Stimulated activated CD8-positive, alpha-beta memory T cell treated with anti-CD3 and anti-CD28 coated beads, Interleukin-4, amount 100 ng/mL, for 1 hour (primary cell): ENCODE measurements at places on chromosomes 5 and 9.

DNA sequence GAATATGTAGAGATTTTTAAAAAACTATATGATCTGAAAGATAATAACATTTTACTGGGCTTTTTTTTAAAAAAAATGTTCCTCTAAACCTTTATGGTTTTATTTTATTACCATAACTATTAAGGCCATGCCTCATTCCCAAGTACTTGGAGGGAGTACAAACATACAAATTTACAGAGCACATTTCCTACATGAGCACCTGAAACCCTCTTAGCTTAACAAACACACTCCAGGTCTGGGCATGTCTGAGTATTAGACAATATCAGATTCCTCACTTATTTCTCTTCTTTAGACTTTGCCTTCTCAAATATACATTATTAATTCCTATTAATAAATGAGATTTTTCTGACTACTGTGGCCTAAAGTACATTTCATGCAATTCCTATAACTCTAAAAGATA, 319.2 kb downstream of the SLCO4C1 start:
- DNase-seq, result no peak

DNA sequence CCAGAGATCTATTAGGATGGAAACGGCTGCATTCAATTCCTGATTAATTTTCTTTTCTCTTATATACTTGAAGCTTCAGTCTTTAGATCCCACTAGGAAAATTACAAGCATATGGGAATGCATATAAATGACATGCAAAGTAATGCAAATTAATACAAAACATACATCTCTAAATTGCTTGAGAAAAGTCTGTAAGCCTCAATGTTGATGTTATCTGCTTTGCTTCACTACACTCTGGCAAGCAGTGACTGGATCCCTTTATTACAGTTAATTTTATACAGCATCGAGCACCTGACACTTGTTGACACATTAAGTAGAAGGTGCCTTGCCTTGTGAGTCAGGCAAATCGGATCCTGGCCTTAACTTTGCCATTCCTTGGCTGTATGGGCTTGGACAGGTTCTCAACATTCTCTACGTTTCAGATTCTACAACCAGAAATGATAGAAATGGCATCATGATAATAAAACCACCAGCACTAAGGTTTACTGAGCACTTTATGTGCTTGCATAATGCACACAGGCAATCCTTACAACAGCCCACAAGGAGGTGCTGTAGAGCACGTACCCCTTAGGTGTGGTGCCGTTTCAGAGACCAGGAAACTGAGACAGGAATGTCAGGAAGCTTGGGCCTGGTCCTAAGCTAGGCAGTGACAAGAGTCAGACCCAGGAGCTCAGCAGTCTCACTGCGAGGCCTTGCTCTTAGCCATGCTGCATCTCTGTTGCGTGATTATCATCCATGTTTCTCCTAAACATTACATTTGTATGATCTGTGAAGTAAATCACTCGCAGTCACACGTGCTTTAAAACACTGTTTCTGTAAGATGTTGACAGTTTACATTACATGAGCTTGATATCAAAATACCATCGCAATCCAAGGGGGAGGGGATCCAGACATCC, 2.7 kb downstream of the GCNT4 start:
- DNase-seq, result no peak

DNA sequence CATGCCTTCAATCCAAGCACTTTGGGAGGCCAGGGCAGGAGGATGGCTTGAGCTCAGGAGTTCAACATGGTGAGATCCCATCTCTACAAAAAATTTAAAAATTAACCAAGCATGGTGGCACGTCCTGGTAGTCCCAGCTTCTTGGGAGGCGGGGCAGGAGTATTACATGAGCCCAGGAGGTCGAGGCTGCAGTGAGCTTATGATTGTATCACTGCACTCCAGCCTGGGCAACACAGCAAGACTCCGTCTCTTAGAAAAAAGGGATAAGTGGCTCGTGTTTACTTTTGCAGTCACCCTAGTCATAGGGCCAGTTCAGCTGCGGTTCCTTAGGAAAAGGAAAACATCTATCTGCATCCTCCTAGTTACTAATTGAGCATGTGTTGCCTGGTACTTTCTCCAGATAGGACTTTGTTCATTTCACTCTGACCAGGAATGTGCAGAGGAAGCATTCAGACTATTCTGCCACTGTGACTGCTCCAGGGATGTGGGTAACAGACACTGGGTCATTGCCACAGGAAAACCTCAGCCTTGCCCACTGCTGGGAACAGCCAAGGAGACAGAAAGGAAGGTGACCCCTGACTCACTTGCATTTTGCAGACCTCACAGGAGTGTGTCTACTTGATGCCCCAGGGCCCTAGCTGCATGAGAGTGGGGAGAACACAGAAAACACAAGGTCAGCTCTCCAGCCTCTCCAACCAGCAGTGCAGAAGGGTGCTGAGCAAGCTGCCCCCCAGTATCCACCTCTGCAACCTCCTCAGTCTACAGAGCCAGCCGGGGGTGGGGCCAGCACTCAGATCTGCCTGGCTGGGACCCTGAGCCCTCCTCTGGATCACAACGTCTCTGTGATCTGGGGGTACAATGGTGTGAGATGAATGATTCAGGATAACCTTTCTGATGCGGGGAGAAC, 33.9 kb upstream of the ALDH1B1 start:
- no peak for DNase-seq

- DNase-seq, result no peak
These were observed 115.1 kb upstream of the TSLP start for GRCh38 chr5:110956280-110956912.

- no peak for DNase-seq
These were observed 215.1 kb upstream of the ARRDC3 start for GRCh38 chr5:91598216-91598615.

DNA sequence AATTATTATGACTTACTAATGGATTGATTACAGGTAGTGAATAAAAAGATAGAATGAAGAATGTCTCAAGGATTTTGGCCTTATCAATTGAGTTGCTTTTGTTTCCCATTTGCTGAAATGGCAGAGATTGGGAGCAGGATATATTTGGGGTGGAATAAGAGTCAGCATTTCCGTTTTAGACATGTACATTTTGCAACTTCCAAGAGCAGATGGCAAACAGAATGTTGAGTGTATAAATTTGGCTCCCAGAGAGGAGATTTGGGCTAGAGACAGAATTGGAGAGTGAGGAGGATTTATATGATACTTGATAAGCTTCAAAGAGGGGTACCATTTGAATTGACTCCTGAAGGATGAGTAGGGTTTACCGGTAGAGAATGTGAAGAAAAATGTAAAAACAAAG, 437.9 kb upstream of the PAPPA start:
- DNase-seq, result no peak

GRCh38 chr9:32627394-32627954, 8.0 kb downstream of the TAF1L start:
- no peak for DNase-seq

GRCh38 chr9:137606005-137606621, 627 bp downstream of the ARRDC1 start:
- no peak for DNase-seq

GRCh38 chr5:180801596-180802324, 846 bp downstream of the MGAT1 start:
- no peak for DNase-seq

DNA sequence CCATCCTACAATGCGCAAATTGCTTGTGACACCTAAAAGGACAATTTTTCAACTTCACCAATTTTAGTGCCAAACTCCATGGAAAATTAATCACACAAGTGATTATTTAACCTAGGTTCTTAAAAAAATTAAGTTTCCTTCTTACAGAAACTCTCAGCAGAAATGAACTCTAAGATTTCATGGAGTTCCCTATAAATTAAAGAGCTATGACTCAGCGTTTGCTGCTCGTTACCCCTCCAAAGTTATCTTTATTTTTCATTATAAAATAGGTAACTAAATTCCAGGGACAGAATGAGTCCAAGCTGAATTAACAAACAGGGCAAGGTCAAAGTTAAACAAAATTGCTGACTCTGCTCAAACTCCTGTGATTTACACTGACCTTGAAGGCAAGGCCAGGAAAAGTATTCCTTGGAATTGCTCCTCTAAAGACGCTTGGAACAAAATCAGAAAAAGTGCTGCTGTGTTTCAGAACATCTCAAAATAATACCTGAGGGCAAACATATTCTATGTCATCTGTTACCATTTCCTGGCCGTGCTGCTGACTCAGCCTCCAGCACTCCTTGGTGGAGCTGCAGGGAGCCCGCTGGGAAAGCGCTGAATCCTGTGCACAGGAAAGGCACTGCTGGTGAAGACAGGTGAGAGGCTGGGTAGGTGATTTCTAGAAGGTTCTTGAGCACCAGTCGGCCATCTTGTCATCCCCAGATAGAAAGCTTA, 2.5 kb upstream of the CMBL start:
- DNase-seq, result no peak

- no peak for DNase-seq
These were observed 88.1 kb downstream of the S1PR3 start for GRCh38 chr9:89079391-89079790.

- peak; percentile 38 for DNase-seq
These were observed at the start of gene SFXN1 for GRCh38 chr5:175478384-175479124. Gene SFXN1 (plus strand): TSS chr5:175478560. CDS start chr5:175492104, 13,544 bp downstream.

- no peak for DNase-seq
These were observed 33.9 kb downstream of the VLDLR start for GRCh38 chr9:2655411-2655901.

- no peak for DNase-seq
These were observed 244.4 kb upstream of the RAI14 start for GRCh38 chr5:34411470-34412346.

GRCh38 chr9:83956086-83956435, 24.0 kb downstream of the HNRNPK start:
- no peak for DNase-seq

GRCh38 chr5:138623053-138623452, 47.9 kb upstream of the HSPA9 start:
- no peak for DNase-seq

GRCh38 chr5:81552852-81553566, 159.1 kb upstream of the ACOT12 start:
- no peak for DNase-seq

GRCh38 chr5:164202338-164202737, 696.9 kb downstream of the MAT2B start:
- DNase-seq, result no peak

- no peak for DNase-seq
These were observed 585.2 kb downstream of the BRINP1 start for GRCh38 chr9:118784033-118784432.

- no peak for DNase-seq
These were observed 209.5 kb downstream of the ARHGAP26 start for GRCh38 chr5:142979636-142980035.

- DNase-seq, result no peak
These were observed 17.5 kb downstream of the TNIP1 start for GRCh38 chr5:151063142-151063989.

GRCh38 chr9:113215132-113215531, 5.9 kb downstream of the FKBP15 start:
- no peak for DNase-seq

- no peak for DNase-seq
These were observed 11.1 kb downstream of the EXD3 start for GRCh38 chr9:137411645-137412380.

DNA sequence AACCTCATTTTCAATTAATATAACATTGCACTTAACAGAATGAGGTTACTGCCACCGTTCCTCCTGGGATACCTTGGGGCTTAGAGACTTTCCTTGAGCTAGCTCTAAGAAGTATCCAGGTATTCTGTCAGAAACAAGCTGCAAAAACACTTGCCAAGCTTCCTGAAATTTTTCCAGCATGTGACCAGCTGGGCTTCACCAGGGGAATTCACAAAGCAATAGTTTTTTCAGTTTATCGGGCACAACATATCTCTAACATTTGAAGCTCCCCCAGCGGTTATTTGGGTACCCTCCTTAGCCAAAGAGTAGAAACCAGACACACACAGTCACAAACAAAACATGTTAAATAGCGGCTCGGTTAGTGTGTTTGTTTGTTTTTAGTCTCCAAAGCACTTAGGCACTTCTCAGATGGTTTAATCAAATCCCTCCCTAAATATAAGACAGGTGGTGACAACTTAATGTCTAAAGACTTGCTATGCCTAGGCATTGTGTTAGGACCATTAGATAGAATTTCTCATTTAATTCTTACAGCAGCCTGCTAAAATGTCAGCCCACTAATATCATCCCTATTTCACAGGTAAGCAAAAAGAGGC, 278.2 kb downstream of the GLIS3 start:
- DNase-seq, result no peak

DNA sequence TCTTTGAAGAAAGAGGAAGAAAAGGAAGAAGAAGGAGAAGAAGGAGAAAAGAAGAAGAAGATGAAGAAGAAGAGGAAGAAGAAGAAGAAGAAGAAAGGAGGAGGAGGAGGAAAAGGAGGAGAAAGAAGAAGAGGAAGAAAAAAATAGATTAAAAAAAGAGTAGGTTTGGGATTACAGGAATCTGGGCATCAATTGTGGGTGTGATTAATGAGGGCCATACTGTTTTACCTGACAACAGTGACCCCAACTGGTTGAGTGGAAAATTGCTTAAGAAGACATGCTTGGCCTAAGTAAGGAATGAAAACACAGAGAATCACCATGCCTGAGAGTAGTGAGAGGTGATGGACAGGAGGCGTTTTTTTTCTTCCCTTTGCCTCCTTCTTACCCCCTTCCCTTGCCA, 114.6 kb downstream of the FAM170A start:
- DNase-seq, result no peak

DNA sequence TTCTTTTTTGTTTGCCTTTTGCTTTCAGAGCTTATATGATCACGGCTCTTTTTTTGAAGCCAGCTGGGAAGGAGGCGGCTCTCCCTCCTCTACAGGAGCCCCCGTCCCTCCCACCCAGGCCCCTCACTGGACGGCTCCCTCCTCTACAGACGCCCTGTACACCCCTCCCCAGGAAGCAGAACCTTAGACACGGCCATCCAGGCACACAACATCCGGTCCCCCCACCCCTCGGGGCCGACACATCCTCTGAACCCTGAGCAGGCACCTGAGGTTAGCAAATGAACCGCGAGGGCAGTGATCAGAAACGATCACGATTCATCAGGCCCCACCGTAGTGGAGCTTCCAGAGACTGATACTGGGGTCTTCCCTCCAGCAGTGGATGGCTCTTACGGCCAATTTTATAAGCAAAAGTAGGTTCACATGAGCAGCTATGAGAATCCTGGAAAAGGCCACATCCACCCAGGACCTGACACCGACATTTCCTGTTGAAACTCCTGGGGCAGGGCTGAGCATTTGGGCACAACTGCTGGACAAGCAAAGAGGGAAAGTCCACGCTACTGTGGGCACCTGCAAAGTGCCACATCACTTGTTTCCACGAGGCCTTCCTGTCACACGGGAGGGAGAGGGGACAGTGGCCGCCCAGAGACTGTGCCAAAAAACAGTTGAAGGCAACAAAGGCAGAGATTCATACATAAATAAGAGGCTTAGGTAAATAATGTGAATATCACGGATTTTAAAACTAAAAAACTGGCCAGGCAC, 78.9 kb downstream of the SEMA4D start:
- DNase-seq, result no peak
